ENCODE measurements at places on chromosomes 1 and 21.

GRCh38 chr1:87305151-87305550 lies 23.5 kb upstream of the LMO4 start:
- no peak for DNase-seq

DNA sequence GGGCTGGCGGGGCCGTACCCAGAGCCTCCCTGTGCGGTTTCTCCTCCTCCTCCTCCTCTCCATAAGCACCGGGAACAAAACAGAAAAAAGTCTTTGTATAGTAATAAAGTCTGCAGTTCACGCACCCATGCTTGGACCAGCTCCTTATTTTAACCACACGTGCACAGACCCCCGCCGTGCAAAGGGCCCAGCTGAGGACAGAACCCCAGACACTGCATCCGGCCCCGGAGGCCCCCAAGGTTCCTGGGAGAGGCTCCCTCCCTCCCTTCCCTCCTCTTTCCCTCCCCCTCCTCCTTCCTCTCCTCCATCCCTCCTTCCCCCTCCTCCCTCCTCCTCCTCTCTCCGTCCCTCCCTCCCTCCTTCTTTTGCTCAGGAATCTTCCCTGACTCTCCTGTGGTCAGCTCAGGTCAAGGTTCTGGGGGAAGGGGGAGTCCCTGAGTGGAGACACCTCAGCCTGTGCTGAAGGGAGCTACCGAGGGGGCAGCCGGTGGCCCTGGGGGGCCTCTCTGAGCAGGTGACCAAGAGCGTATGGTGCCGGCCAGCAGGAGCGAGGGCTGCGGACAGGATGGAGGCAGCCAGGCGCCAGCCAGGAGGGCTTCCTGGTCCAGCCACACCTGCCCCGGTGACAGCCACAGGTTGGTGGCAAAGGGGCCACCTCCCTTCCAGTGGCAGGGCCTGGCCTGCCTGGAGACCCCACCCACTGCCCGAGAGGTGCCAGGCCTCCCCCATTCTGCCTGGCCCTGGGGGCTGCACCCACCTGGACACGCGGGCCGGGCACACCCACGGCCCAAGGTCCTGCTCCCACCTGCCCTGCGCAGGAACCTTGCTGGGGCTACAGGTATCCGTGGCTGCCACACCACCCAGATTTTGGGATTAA lies 3.2 kb upstream of the TTLL10 start:
- DNase-seq: no peak

DNA sequence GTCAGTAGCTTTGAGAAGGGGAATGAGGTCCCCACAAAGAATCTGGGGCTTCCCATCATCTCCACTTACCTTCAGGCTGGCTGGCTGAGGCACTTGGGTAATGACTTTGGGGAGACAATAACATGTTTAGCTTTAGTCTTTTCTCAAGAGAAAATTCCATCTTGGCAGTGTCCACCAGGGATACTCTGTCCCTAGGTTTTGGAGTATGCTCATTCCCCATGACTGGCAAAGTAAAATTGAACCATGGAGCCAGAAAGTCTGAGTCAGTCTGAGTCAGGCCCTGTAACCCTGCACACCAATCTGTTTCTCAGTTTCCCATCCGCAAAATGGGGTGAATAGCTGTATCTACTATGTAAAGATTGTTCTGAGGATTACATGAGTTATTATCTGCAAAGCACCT lies 28.2 kb downstream of the RUNX1 start:
- no peak for DNase-seq

- DNase-seq: no peak
These were observed 139.8 kb downstream of the AK5 start for GRCh38 chr1:77421504-77422233.

- DNase-seq: no peak
These were observed 257.0 kb downstream of the HHIPL2 start for GRCh38 chr1:222290866-222291265.

- DNase-seq: no peak
These were observed 55.2 kb downstream of the GPR161 start for GRCh38 chr1:168081373-168082007.

DNA sequence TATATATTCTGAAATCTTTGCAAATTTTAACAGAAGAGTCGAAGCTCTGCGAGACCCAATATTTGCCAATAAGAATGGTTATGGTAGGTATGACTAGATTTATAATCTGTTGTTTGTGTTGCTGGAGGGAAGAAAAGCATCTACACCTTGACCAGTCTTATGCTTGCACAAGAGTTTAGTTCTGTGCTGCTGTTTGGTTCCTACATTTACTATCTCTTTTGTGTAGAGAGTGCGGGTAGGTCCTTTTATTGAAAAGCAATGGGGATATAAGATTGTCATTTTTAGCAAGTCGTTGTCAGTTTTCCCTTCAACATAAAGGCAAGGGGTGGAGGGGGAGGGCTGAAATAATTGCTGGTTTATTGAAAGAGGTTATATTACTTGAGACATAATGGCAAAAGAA lies 396 bp downstream of the ELAVL4 start:
- no peak for DNase-seq

- DNase-seq: no peak
These were observed 71.6 kb downstream of the RD3 start for GRCh38 chr1:211420389-211420788.

DNA sequence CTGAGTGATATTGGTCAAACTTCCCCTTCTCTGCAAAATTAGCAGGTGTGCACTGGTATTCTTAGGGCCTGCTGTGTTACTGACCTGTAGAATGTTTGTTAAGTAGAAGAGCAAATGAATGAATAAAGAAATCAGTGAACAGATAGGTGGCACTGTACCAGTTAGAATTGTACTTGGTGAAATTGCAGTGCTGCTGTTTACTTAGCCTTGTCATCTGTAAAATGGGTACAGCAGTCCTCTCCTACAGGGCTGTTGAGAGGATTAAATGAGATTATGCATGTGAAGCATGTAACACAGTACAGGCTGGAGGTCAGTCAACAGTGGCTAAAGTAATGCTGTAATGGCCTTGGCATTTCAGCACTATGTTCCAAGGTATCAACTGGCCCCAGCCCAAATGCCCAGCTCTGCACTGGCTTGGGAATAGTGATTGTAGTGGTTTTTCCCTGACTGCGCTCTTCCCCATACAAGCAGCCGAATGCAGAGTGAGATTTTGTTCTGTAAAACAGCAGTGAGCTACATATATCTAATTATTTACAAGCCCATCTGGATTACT lies 10.5 kb downstream of the VANGL1 start:
- DNase-seq: no peak

DNA sequence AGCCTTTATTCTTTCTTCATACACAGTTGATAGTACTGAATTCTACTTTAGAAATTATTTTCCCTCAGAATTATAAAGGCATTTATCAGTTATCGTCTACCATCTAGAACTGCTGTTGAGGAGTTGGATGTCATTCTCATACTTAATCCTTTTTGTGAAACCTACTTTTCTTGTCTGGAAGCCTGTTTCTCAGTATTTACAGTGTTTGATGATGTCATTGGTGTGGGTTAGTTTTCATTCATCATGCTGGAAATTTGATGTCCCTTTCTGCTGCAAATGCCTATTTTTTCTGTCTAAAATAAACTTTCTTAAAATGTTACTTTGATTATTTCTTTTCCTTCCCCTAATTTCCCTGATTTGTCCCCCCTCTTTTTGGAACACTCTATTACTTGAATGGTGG lies 22.8 kb upstream of the ZNF281 start:
- DNase-seq: no peak

Measured in DMS79 treated with DMSO at 0.1 percent for 48 hours (cell line).